Natural killer cell treated with Interleukin-12 subunit alpha and Interleukin-12 subunit beta and Interleukin-15 and Interleukin-18, amount 100 ng/mL, for 72 hours (primary cell): ENCODE measurements at places on chromosomes 2 and 18. TPM values are rescaled to one million over a fixed set of nuclear protein-coding genes. Genes with fewer than 3 reads are reported as not detected.

DNA sequence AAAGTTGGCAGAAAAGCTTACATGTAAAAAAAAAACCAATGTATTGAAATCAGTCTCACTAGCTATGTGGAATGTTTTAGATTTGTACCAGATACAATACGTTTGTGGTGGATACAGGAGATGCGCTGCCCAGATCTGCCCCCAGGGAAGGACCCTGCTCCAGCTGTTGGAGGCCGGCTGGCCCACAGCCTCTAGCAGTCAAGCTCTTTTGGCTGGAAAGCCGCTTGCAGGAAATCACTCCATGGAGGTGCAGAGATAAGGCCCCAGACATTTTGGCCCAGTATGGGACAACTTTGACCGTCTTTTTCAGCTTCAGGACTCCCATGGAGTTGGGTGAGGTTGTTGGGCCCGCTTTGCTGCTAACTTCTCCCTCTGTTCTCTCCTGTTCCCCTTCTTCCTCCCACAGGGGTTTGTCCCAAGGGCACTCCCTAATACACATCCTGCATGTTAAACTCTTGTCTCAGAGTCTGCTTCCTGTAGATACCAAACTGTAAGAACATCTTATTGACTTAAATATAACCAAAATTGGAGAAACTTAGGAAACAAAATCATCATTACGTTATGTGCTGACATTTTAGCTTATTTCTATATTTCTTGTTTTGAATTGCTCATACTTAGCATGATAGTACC is 1.7 kb upstream of the QPCT start:
- no peak overlapping the region for H3K27ac ChIP-seq
- DNase-seq = no peak
- H3K4me3 ChIP-seq = no peak overlapping the region
- H3K36me3 ChIP-seq = no peaks in the 10 kb centered on the region

- peaks cover 10% of the 10 kb centered on the region for H3K4me1 ChIP-seq
- DNase-seq = peak; percentile 71
- H3K4me3 ChIP-seq = peak overlapping the region; percentile 87
Measured at GRCh38 chr2:65430603-65431420, 1.6 kb downstream of the SPRED2 start.

DNA sequence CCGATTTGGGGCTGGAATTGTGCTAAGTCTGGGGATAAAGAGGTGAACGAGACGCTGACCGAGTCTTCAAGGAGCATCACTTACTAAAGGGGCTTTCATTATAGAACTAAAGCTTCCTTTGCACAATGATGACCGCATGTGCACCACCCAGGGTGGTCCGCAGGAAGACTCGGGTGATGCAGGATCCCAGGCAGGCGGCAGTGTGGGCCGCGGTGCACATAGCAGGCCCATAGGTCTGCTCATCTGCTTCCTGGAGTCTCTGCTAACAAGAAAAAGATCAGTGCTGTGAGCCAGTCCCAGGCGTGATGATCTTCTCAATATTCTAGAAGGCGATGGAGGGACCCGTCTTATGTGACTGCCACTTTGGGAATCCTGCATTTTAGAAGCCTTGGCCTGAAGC is 122.8 kb downstream of the PXDN start:
- H3K27me3 ChIP-seq = peaks cover 5% of the 10 kb centered on the region
- no peak for DNase-seq
- no peaks in the 10 kb centered on the region for H3K4me1 ChIP-seq
- no peaks in the 10 kb centered on the region for H3K36me3 ChIP-seq
- H3K4me3 ChIP-seq = no peak overlapping the region
- no peak overlapping the region for H3K27ac ChIP-seq

The RESP18 gene
- not detected for total RNA-seq

The FAM124B gene
- 0.45 TPM for total RNA-seq

GRCh38 chr2:163453920-163454319 is 281.9 kb downstream of the FIGN start:
- H3K27ac ChIP-seq = no peak overlapping the region
- no peaks in the 10 kb centered on the region for H3K36me3 ChIP-seq
- H3K4me3 ChIP-seq = no peak overlapping the region
- no peaks in the 10 kb centered on the region for H3K4me1 ChIP-seq
- no peaks in the 10 kb centered on the region for H3K27me3 ChIP-seq

DNA sequence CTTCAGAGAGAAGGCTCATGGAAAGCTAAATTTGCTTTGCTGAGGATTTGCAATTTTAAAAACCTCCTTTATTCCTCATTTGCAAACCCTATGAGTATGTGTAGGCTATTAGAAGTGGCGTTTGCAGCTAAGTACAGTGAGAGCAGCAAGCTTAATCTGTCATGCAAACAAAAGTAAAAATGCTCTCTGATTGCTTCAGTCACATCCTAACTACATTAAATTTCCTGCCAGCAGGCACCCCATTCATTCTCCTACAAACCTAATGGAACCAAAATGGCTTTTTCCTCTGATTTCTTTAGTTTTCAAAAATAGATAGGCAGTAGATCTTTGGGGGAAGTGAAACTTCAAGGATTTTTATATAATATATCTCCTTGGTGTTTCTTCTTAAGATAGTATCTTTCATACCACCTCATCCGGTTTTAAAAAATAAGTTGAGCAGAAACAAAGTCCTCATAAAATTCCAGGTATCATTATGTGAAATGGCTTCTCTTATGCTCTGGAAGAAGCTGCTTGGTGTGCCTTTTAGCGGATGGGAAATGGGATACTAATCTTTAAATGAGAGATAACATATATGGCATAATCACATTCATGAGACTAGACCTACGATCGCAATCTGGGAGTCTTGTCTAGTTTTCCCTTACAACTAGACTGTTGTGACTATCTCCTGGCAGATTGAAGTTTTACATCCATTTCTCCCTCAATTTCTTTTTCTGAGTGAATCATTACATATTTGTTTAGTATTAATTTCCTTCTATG is 49.1 kb downstream of the CLIP4 start:
- DNase-seq = no peak
- no peak overlapping the region for H3K27ac ChIP-seq
- no peaks in the 10 kb centered on the region for H3K4me1 ChIP-seq
- H3K36me3 ChIP-seq = peaks cover under 1% of the 10 kb centered on the region
- H3K27me3 ChIP-seq = no peaks in the 10 kb centered on the region
- no peak overlapping the region for H3K4me3 ChIP-seq

The CHST9 gene
- total RNA-seq = not detected

DNA sequence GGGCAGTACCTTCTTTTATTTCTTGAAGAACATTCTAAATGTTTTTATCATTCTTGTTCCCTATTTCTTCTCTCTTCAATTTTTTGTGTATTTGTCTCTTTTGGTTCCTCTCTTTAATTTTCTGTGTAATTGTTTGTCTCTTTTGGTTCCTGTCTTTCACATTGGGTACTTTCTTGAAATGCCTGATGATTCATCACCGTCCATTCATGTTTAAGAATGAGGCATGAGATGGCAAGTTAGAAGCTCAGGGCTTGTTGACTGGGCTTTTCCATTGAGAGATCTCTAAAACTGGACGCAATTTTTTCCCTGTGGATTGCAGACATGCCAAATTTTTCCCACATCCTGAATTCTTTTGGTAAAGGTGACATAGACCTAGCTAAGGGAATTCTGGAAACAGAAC is 33.7 kb upstream of the IL1R2 start:
- H3K4me1 ChIP-seq = no peaks in the 10 kb centered on the region
- H3K27me3 ChIP-seq = no peaks in the 10 kb centered on the region
- H3K4me3 ChIP-seq = no peak overlapping the region
- H3K27ac ChIP-seq = no peak overlapping the region
- H3K36me3 ChIP-seq = peaks cover 7% of the 10 kb centered on the region

The PFN4 gene
- 1.2 TPM for total RNA-seq

- no peaks in the 10 kb centered on the region for H3K27me3 ChIP-seq
- DNase-seq = no peak
- peaks cover 25% of the 10 kb centered on the region for H3K36me3 ChIP-seq
- H3K4me3 ChIP-seq = no peak overlapping the region
Measured at GRCh38 chr2:237758185-237758584, 40.4 kb upstream of the RBM44 start.

- H3K4me3 ChIP-seq = no peak overlapping the region
- DNase-seq = no peak
- peaks cover 3% of the 10 kb centered on the region for H3K36me3 ChIP-seq
Measured at GRCh38 chr18:42559069-42559690, 556.3 kb downstream of the RIT2 start.

The EVX2 gene
- not detected for total RNA-seq

GRCh38 chr2:102061286-102061699 is 69.5 kb downstream of the IL1R2 start:
- H3K36me3 ChIP-seq = no peaks in the 10 kb centered on the region
- H3K27me3 ChIP-seq = peaks cover 15% of the 10 kb centered on the region
- peaks cover 29% of the 10 kb centered on the region for H3K4me1 ChIP-seq
- DNase-seq = no peak
- H3K4me3 ChIP-seq = no peak overlapping the region

DNA sequence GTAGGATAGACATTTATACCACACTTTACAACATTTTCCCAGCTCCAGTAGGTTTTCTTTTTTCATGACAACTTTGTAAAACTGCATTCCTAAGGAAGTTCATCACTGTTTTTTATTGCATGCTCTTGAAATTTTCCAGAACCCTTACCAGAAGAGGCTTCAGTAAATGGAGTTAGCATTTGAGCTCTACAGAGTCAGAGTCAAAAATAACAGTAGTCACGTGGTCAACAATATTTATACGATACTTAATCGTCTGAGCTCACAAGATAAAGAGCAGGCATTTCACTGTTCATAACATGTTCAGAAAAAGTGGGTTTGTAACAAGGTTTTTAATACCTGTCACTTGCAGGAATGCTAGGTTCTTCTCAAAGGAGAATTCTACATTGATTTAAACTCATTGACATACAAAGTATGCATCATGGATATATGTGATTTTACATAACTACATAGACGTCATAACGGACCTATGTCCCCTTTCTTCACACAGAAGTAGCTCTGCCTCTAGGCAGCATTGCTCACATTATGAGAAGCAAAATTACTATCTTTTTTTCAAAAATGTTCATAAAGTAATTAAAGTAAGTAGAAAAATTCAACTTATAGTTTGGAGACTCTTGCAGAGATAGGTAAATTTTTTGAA is 187.0 kb upstream of the COL3A1 start:
- H3K4me1 ChIP-seq = no peaks in the 10 kb centered on the region
- no peak overlapping the region for H3K27ac ChIP-seq
- H3K4me3 ChIP-seq = no peak overlapping the region
- H3K27me3 ChIP-seq = no peaks in the 10 kb centered on the region

The STARD6 gene
- not detected for total RNA-seq

GRCh38 chr2:105926960-105927678 is 182.4 kb downstream of the NCK2 start:
- H3K36me3 ChIP-seq = no peaks in the 10 kb centered on the region
- no peak overlapping the region for H3K27ac ChIP-seq

DNA sequence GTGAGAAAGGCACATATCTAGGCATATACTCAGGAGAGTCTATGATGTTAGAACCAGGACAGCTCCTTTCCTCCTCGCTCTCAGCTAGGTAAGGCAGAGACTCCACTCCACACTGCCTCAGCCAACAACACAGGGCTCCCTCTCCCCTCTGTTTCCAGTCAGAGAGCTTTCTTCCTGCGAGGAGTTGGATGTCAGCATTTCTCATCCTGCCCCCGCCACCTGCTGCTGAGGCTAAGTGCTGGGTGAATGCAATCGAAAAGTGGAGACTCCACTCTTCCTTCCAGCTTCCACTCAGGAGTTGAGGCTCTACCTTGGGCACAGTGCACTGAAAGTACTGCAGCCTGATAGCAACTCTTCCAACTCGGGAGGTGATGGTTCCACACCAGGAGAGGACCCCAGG is 177.2 kb upstream of the RAB6C start:
- H3K27me3 ChIP-seq = peaks cover 6% of the 10 kb centered on the region
- no peak for DNase-seq
- H3K4me3 ChIP-seq = no peak overlapping the region
- H3K4me1 ChIP-seq = no peaks in the 10 kb centered on the region
- no peak overlapping the region for H3K27ac ChIP-seq

The TUBA3D gene
- total RNA-seq = not detected

DNA sequence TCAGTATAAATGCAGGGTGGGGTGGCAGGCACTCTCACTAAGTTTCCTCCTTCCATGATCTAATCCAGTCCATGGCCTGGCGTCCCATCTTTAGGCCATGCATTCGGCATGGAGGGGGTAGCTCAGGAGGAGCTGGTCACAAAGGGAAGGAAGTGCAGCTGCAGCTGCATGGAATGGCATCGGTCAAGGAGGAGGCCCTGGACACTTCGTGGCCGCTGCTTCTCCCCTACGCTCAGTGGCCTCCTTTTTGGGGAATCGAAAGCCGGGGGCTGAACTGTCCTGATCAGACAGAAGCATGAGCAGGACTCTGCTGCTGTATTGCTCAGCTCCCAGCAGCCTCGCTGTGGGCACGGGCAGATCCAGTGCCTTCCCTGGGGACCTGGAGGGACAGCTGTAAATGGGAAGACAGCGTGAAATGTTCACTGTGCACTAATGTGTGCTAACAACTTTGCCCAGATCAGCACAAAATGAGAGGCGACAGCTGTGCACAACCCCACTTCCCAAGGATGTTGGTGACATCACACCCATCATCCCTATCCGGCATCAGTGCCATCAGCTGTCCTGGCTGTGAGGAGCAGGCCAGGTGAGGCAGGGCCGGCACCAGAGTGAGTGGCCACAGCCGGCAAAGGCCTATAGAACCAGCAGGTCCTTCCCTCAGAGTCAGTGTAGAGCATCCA is 520.1 kb upstream of the RAB6C start:
- no peak overlapping the region for H3K4me3 ChIP-seq
- no peaks in the 10 kb centered on the region for H3K27me3 ChIP-seq
- DNase-seq = no peak
- no peaks in the 10 kb centered on the region for H3K4me1 ChIP-seq
- H3K27ac ChIP-seq = no peak overlapping the region
- H3K36me3 ChIP-seq = no peaks in the 10 kb centered on the region

GRCh38 chr2:54558188-54559005 is 102.3 kb downstream of the SPTBN1 start:
- no peaks in the 10 kb centered on the region for H3K27me3 ChIP-seq
- peaks cover 42% of the 10 kb centered on the region for H3K4me1 ChIP-seq
- peak overlapping the region; percentile 92 for H3K4me3 ChIP-seq

The ADGRF3 gene
- total RNA-seq = 7.4 TPM

GRCh38 chr2:33267756-33268155 is 208.7 kb upstream of the RASGRP3 start:
- peaks cover 5% of the 10 kb centered on the region for H3K4me1 ChIP-seq
- H3K27me3 ChIP-seq = peaks cover 8% of the 10 kb centered on the region
- H3K4me3 ChIP-seq = no peak overlapping the region

The C2orf78 gene
- not detected for total RNA-seq

The ANO7 gene
- total RNA-seq = 2.8 TPM
